ENCODE measurements at places on chromosomes 11 and 22.

GRCh38 chr11:93396316-93396715 lies 65.8 kb downstream of the DEUP1 start:
- no peak for DNase-seq

- no peak for DNase-seq
These were observed 32.7 kb upstream of the MICAL2 start for GRCh38 chr11:12077535-12078280.

DNA sequence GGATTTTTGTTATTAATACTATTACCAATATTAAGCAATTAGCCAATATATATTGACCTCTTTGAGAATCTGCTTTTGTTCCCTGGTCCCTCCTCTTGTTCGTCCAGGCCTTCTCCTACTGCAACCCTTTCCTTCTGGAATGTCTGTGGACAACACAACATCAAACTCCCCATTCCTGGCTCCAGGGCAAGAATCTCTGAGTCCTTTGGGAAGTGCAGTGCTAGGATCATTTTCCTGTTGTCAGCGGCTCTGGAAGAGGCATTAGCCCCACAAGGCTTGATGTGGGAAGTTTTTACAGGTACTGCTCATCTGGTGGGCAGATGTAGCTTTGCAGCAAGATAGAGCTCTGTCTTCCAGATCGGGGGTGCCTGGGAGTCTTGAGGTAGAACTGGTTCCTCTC lies 74.3 kb downstream of the RPUSD4 start:
- no peak for DNase-seq

DNA sequence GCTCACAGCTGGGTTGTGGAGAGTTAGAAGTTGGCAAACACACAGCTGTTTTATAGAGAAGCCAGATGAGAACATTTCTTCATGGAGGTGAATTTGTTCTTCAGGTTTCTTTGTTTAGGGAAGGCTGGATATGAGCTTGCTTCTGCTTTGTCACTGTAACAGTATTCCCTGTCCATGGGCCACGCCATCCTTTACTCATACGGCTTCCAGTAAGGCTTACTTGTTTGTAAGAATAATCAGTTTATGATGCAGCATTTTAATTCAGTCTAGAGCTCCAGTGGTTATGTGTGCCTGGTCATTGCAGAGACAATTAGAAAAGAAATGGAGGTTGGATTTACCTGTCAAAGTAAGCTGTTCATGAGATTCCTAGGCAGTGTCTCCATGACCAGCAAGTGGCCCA lies 131.8 kb downstream of the TRIM44 start:
- no peak for DNase-seq

DNA sequence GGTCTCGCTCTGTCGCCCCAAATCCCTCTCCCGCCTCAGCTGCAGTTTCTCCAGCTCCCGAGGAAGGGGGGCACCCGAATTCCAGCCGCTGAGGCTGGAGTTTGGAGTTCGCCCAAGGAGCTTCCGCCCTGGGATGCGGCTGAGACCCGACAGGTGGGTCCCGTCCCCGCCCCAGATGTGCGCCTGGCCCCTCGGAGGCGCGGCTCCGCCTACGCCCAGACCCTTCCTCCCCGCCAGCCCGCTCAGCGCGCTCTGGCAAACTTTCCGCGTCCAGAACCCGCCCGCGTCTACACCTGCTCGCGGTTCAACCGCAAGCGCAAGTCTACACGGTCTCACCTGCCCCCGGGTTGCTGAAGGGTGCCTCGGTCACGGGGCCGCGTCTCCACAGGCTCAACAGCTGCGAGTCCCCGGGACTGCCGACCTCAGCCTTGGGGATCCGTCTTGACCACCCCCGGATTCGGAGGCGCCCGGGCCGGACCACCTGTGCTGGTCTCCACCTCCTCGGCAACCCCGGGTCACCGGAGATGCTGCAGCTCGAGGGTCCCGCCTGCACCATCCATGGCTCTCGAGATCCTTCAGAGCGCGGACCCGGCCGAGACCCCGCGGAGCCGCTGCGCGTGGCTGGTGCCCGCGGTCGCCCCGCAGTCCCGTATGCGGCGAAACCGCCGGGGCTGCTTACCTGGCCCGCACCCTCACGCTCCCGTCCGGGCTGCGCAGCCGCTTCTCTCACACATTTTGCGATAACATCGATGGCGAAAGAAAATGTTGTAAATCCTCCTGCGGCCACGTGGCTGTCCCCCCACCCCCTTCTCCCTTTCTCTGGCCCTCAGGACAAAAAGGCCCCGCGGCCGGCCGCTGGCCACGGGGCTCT lies 63.6 kb downstream of the NFAM1 start:
- DNase-seq, result no peak

DNA sequence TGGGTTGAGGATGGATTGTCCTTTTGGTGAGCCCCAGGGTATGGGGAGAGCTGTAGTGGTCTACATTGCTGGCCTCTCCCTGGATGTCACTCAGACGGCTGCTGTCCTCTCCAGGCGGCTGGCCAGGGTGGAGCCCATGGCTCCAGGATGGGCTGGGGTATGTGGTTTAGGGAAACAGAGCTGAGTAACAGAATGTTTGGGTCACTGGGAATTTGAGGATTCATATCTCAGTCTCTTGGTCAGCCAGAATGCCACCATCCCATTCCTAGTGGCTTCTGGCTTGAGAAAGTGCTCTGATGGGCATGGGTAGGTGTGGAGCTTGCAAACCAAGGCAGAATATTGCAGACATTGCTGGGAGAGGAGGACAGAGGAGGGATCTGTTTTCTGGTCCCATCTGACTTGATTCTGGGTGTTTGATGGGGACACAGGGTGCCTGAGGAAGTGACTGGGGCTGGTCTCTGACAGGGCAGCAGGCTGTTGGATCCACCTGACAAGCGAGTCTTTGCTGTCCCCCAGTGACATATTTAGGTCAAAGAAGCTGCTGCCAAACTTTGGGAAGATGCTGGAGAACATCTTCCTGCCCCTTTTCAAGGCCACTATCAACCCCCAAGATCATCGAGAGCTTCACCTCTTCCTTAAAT lies 41.4 kb downstream of the AMPD3 start:
- DNase-seq, result no peak

DNA sequence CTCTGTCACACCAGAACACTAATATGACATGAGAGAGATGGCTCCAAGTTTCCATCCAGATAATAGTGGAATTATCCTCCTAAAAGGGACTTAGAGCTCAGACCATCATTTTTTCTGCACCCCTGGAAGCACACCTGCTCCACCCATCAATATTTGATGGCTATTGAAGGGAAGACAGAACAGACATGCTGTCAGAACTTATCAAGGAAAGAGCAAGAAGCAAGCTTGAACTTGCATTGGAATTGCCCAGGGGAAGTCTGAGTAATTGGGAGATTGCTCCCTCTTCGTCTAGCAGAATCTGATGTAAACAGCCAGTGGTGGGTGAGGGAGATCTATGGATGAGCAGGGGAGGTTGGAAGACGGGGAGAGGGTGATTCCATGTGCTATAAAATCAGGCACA lies 874.4 kb upstream of the TENM4 start:
- peak; percentile 34 for DNase-seq

DNA sequence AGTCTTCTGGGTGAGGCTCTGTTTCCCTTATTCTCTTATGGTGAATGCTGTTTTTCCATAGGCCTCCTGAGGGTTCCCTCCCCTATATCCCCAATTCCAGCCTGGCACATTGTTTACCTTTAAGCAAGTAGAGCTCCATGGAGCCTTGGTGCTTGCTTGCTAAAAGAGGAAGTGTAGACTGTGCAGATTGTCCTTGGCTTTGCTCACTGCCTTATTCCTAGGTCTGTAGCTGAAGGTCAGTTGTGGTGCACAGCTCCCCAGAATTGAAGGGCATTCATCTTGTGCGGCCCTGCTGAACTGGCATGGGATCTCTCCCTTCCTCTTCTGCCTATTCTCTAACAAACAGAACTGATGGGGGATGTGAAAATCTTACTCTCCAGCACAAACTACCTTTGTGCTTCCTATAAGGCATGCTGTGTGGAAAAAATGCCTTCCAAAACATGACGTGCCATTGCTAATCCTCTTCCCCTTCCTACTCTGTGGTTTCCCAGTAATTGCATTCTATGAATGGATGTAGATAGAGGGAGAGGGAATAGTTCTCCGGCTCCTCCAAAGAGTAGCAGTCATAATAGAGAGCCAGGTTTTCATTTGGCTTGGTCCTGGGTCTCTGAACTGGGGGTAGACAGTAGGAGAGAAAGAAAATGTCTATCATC lies 34.2 kb upstream of the PLET1 start:
- no peak for DNase-seq

DNA sequence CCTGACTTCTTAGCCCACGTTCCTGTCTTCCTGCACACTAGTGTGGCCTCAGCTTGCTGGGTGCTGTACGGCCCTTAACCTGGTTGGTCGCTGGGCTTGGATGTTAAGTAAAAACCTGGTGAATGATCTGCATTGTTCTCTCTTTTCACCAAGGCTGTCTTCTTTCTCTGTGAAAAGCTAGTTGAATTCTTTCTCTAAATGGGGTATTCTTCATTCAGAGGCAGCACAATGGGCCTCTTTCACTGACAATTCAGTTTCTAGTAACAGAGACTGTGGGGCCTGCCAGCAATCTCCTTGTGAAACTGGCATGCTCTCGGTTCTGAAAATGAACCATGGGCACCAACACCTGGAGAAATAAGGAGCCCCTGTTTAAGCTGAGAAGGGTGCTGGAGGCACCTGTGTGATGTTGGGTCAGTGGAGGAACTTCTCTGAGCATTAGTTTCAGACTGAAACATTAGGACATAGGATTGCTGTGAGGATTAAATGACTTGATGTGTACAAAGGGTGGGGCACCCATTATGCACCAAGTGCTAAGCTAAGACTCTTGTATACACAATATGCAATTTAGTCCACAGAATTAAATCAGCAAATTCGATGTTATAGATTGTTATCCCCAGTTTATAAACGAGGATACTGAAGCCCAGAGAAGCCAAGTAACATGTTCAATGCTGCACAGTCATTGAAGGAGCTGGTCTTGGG lies 33.1 kb upstream of the ELF5 start:
- no peak for DNase-seq

GRCh38 chr11:12702999-12703453 lies 28.8 kb downstream of the TEAD1 start:
- no peak for DNase-seq

- no peak for DNase-seq
These were observed 36.4 kb downstream of the KCNJ4 start for GRCh38 chr22:38418589-38418988.

- DNase-seq, result no peak
These were observed 193.2 kb upstream of the PLET1 start for GRCh38 chr11:112453601-112454577.

GRCh38 chr11:65373839-65374580 lies 8.4 kb downstream of the SLC25A45 start:
- DNase-seq, result no peak

All from epithelial cell of prostate (primary cell).